Tibial artery (tissue), 4 donors: ENCODE measurements at places on chromosomes 11 and 22.

- DNase-seq = no peak
These were observed 23.6 kb upstream of the MYOD1 start for GRCh38 chr11:17695454-17696441.

- DNase-seq = no peak
These were observed 106.0 kb downstream of the APIP start for GRCh38 chr11:34810107-34810562.

DNA sequence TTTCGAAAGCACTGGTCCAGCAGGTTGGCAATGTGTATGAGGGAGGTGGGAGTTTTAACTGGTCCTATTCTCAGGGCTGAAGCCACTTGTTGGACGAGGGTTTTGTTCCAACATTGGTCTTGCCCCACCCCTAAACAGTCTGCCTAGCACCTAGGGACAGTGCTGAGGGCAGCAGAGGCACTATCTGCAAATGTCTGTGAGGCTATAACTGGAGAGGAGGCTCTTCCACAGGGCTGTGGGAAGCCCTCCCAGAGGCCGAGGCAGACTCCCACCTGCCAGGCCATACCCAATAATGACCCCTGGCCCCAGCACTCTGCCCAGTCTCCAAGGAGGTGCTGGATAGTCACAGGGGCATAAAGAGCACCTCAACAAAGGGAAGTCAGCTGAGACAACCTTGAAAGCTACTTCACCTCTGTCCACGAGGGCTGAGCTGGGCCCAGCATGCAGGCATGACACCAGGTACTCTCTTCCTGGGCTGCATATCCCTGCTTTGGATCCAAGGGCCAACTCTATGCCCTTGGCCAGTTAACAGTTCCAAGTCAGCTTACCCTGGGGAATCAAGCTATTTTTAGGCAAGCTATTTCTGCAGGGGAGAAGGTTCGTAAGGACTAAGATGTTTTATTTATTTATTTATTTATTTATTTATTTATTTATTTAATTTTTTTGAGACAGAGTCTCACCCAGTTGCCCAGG is 40.2 kb upstream of the SLC25A1 start:
- no peak for DNase-seq

DNA sequence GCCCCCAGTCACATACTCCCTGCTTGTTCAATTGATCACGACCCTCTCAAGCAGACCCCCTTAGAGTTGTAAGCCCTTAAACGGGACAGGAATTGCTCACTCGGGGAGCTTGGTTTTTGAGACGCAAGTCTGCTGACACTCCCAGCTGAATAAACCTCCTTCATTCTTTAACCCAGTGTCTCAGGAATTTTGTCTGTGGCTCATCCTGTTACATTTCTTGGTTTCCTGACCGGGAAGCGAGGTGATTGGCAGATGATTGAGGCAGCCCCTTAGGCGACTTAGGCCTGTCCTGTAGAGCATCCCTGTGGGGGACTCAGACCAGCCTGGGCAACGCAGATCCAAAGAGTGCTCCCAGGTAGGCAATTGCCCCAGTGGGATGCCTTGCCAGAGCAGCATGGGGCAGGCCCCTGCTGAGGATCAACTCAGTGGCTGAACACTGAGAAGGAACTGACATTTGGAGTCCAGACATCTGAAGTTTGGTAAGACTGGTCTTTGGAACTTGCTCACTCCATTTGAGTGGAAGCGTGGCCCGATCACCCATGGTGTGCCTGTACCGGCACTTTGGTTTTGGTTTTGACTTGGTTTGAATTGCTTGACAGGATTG is 51.5 kb downstream of the NEU3 start:
- no peak for DNase-seq

DNA sequence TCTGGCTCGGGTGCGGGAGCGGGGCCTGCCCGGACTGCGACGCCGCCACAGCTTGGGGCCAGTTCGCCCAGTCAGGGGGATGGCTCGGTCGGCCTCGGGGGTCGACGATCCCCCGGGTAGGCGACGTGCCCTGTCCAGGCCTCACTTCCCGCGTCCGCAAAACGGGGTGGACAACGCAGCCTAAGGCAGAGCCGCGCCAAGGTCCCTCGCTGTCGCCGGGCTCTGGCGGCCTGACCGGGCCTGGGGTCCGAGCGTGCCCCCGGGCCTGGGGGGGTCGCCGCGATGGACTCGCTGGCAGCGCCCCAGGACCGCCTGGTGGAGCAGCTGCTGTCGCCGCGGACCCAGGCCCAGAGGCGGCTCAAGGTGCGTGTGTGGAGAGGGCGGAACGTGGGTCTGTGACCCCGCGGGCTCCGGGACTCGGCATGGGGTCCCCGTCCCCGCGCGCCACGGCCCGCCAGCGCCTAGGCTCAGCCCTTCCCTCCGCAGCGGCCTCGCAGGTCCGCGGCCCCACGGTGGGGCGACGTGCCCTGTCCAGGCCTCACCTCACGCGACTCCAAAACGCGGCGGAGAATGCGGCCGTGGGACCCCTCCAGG is 4.2 kb downstream of the SEPTIN5 start:
- DNase-seq = no peak

GRCh38 chr11:12381875-12382274 is 4.5 kb downstream of the PARVA start:
- no peak for DNase-seq

DNA sequence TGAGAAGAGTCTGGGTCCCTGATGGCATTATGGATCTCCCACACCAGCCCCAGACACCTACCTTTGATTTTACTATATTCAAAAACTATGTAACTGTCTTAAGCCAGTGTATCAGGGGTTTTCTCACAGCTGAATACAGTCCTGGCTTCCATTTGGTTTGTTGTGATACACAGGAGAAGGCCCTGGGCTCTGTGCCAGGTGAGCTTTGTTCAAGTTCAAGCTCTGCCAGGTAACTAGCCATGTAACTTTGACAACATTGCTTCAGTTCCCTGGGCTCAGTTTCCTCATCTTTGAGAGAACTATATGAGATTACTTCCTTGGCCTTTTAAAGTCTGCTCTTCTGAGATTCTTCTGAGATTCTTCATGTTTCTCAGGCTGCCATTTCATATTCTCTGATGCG is 327.5 kb upstream of the TENM4 start:
- DNase-seq = no peak

- no peak for DNase-seq
These were observed 45.0 kb downstream of the EIF3F start for GRCh38 chr11:8032122-8032521.

DNA sequence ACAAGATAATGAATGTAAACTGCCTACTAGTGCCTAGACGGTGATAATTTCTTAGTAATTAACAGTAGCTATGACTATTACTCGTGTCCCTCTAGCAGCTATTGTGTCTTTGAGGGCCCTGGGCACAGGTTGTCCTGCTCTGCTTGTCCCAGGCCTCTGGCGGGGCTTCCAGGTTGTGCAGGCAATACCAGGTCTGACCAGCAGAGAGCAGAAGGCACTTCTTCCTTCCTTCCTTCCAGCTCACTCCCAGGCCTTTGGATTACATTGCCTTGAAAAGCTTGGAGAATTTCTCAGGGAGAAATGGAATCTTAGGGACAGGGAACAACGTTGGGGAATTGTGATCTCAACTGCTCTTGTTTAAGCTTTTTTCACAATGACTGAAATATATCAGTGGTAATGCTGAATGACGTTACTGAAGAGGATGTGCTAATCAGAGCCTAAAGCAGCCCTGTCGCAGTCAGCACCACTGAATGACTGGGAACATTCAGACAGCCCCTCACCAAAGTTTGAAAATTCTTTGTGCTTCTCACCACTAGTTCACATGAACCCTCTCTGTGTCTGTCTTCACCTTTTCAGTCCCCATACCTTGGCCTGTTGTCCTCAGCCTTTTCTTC is 8.4 kb upstream of the CCKBR start:
- peak; percentile 86 for DNase-seq

DNA sequence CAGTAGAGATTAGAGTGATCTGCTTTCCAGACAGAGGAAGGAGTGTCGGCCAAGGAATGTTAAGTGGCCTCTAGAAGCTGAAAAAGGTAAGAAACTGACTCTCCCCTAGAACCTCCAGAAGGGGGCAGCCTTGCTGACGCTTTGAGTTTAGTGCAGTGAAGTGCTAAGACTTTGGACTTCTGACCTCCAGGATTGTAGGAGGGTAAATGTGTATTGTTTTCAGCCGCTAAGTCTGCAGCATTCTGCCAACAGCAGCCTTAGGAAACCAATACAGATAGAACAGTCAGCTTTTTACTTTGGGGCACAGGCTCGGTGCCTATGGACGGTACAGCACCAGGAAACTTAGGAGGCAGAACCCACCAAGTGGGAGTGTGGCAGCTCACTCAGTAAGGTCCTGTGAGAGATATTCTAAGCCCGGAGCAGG is 3.6 kb upstream of the TBC1D22A start:
- DNase-seq = no peak

GRCh38 chr11:30583476-30584280 is 2.5 kb downstream of the MPPED2 start:
- DNase-seq = peak; percentile 25

DNA sequence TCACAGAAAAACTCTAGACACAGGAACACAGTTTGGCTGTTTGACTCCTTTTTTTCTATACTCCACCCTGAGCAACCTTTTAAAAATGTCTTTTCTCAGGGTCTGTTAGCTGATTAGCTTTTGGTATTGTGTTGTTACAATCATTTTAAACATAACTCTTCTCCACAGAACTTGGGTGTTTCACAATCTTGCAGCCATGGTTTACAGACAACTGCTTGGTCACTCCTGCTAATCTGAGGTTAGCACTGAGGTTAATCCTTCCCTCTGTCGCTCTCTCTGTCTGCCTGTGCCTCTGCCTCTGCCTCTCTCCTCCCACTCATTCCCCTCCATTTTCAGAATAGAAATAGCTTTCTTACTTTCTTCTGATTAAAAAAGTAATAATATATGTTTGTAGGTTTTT is 62.4 kb upstream of the ZBED5 start:
- DNase-seq = no peak

DNA sequence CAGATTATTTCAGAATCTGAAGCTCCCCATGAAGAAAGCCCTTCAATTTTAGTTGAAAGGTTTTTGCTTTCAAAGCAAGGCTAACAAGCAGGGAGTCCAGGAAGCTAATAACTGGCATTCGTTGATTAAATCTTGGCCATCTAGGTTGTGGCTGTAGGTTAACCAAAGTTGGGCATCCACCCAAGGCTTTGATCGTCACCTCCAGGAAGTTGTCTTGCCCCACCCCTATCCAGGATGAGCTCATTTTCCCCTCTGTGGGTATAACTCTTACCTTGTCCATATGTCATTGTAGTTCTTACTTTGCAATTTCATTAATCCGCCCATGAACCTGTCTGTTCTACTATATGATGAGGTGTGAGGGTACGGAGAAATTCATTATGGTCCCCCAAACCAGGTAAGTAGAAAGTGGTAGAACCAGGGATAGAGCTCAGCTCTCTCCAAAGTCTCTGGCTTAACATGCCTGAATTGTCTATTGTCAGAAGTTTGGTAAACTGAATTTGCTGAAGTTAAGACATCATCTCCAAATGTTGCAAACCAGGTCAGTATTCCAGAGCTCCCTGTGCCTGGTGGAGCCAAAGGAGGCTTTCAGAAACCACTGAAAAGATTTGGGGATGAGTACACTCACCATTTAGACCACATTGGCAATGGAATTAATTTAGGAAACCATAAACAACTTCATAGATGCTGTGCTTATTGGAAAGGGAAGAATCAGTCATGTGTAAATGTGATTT is 97.1 kb downstream of the CD44 start:
- DNase-seq = no peak

GRCh38 chr11:14384338-14384737 is 25.4 kb upstream of the RRAS2 start:
- no peak for DNase-seq

DNA sequence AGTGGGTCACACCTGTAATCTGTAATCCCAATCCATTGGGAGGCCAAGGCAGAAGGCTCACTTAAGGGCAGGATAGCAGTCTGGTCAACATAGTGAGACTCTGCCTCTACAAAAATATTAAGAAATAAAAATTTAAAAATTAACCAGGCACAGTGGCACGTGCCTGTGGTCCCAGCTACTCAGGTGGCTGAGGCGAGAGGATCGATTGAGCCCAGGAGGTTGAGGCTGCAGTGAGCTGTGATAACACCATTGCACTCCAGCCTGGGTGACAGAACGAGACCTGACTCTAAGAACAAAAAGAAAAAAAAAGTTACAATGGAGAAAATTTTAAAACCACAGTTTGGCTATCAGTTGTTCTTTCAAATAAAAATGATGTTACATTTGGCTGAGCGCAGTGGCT is 13.4 kb upstream of the SYNGR1 start:
- no peak for DNase-seq

- DNase-seq = no peak
These were observed 62.2 kb upstream of the INCENP start for GRCh38 chr11:62061356-62062222.

DNA sequence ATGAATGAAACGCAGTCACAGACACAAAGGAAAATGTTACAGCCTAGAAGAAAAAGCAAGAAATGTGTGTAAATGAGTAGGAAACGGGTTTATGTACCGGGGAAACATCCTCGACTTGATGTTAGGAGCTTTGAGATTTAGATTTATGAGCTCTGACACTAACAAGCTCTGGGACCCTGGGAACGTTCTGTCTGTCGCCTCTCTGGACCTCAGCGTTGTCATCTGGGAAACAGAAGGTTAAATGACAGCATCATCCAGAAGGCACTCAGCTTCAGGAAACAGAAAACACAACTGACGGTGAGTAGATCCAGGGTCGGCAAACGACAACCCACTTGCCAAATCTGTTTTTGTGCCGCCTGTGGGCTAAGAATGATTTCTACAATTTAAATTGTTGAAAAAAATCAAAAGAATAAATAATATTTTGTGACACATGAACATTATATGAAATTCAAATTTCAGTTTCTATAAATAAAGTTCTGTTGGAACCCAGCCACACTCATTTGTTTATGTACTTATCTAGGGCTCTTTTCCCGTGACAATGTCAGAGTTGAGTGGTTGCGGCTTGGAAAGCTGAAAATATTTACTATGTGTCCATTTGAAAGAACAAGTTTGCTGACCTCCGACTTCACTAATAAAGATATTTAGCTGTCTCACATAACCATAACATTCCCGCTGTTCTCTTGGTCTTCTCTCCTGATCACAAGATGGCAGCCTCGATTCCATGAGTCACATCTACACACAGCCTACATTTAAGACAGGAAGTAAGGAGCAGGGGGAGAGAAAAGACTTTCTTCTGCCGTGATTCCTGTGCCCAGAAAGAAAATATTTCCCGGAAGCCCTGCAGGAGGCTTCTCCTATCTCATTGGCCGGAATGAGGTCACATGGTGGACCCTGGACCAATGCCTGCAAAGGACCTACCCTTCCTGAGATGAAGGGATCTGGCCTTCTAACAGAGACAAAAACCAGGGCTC is 47.1 kb upstream of the SYT13 start:
- DNase-seq = no peak
